T-helper 9 cell (primary cell): ENCODE measurements at places on chromosomes 16 and 17.

- no peak for DNase-seq
These were observed 5.8 kb downstream of the TRIM25 start for GRCh38 chr17:56908001-56908542.

DNA sequence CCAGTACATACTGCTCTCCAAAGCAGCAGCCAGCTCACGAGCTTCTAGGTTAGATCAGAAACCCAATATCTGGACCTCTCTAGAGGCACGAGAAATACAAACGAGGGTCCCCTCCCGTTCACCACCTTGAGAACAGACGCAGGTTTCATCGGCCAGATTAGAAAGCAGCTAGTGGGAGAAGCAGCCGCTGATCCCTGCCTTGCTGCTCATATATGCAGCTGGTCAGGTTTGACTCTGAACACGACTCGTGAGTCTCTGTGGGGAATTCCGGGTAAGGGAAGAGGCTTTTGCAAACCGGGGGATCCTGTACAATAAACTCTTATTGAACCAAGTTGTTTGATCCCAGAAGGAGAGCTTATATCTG is 1.6 kb downstream of the VAT1L start:
- no peak for DNase-seq

DNA sequence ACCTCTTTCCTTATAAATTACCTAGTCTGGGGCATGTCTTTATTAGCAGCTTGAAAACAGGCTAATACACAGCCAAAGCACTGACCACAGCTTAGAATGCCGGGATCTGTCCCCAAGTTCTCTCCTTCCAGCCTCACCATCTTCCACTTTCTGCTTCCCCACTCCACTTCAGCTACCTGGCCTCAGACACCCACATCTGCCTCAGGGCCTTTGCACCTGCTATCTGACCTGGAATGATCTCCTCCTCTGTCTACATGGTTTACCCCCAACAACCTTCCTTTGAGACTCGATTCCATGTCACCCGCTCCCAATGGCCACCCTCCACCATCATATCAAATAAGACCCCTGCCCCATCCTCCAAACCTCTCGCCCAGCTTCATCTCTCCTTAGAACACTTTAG is 152.6 kb upstream of the CDC42EP4 start:
- DNase-seq, result no peak

DNA sequence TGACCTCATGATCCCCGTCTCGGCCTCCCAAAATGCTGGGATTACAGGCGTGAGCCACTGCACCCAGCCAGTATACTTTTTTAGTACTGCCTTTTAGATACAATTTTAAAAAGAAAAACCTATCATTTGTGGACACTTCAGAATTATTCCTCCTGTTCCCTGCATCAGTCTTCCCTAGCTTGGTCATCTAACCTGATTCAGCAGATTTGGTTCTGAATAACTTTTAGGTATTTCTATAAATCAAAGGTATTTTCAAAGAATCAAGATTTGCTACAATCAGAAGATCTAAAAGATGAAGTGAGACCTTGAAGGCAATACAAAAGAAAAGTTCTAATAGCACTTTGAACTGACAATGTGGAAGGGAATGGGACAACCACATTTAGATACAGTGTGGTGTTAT is 30.0 kb downstream of the MBTD1 start:
- DNase-seq, result no peak

GRCh38 chr17:77301694-77302266 is 161.0 kb downstream of the SEC14L1 start:
- DNase-seq, result no peak

DNA sequence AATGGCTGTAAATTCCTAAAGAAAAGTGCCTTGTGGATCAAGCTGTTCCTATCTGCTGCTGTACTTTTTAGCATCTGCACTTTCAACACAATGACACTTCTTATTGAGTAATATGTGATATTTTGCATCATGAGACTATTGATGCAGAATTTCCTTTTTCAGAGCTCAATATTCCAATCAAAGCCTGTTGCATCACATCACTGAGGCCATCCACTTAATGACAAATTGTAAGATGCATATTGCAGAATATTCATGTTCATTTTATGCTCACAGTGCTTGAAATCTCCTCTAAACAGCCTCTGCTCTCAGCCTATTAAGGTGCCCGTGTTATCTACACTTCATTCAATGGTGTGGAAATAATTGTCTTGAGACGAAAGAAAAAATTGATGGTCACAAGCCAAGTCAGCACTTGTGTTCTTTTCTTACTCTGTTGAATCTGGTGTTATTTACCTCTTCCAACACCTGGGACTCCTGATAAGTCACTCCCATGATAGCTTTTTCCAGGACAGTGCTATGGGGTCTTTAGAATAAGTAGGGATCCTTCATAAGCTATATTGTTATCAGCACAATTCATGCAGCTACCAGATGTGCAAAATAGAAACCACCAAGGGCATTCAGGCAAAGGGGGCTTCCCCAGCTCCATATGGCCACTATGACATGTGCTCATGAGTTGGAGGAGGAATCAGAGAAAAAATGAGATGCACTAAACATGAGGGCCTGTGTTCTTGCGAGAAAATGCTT is 9.3 kb upstream of the SKAP1 start:
- no peak for DNase-seq

DNA sequence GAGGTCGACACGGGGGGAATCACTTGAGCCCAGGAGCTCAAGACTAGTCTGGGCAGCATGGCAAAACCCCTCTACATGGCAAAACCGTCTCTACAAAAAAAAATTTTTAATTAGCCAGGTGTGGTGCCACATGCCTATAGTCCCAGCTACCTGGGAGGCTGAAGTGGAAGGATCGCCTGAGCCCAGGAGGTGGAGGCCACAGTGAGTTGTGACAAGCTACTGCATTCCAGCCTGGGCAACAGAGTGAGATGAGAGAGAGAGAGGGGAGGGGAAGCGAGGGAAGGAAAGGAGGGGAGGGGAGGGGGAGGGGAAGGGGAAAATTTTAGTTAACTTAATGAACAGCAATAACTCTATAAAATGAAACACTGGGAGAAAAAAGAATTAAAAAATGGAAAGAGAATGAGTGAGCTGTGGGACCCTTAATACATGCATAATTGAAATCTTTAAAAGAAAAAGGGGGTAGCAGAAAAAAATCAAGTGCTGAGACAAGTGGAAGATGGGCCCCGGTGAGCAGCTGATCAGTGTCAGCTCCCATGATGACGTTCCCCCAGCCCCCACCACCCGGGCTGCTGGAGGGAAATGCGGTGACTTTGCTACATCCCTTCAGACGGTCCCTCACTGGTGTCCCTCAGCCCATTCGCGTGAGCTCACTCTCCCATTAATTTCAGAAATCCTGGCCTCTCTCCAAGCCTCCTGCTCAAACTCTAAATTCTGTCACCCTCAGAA is 2.7 kb downstream of the ASGR2 start:
- no peak for DNase-seq

GRCh38 chr16:61547626-61548025 is 488.6 kb downstream of the CDH8 start:
- DNase-seq, result no peak

- DNase-seq, result no peak
These were observed 9.4 kb upstream of the C17orf113 start for GRCh38 chr17:42059815-42060214.

GRCh38 chr16:57009643-57010170 is 20.4 kb downstream of the NLRC5 start:
- no peak for DNase-seq

GRCh38 chr16:318628-319027 is 33.9 kb downstream of the AXIN1 start:
- no peak for DNase-seq
